IPS-NIHi11 (cell line): ENCODE measurements at places on chromosomes 11 and 22.

GRCh38 chr11:19842505-19842904 lies 129.9 kb downstream of the NAV2 start:
- DNase-seq: no peak

- peak; percentile 4 for DNase-seq
Measured at GRCh38 chr11:2462543-2462985, 17.8 kb downstream of the KCNQ1 start.

GRCh38 chr11:35182317-35182939 lies 43.5 kb downstream of the CD44 start:
- DNase-seq: no peak

DNA sequence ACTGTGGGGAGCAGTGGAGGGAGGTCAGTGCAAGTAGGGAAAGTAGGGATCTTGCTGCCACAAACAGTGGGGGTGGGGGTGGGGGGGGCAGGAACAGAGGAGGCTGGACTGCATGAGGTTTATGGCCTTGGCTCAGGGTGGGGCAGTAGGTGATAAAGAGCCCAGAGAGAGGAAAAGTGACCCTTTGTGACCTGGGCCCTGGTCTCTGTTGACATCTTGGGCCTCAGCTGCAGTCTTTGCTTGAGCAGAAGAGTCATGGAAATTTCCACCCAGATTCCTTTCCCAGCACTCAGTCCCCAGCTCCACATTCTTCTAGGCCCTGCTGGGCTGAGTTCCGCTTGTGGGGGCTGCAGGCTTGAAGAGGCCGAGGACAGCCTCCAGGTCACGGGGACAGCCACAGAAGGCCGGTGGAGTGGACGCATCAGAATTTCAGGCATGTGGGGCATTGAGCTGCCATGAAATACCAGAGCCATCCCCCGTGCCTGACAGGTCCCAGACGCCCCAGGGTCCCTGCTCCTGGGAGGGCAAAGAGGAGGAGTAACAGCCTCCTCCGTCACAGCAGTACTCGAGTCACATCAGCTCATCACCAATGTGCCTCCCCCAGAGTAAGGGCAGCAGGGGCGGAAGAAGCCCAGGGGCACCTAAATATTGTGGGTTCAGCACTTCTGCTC lies 9.7 kb upstream of the MALAT1 start:
- DNase-seq: no peak

DNA sequence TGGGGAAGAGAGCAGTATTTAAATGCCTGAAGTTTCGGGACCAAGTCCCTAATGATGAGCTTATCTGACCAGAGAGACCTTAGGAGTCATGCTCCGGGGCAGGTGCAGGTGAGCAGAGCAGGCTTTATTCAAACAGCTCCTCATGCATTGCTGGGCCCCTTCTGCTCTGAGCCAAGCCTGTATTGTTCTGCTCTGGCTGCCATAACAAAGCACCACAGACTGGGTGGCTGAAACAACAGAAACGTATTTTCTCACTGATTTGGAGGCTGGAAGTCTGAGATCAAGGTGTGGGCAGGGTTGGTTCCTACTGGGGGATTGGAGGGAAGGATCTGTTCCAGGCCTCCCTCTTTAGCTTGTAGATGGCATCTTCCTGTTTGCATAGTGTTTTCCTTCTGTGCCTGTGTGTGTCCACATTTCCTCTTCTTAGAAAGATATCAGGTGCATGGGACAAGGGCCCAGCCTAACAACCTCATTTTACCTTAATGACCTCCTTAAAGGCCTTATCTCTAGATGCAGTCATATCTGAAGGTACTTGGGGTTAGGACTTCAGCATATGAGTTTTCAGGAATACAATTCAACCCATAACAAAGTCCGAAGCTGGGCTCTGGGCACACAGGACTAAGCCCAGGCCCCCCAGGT lies 97.1 kb upstream of the PARVA start:
- no peak for DNase-seq

DNA sequence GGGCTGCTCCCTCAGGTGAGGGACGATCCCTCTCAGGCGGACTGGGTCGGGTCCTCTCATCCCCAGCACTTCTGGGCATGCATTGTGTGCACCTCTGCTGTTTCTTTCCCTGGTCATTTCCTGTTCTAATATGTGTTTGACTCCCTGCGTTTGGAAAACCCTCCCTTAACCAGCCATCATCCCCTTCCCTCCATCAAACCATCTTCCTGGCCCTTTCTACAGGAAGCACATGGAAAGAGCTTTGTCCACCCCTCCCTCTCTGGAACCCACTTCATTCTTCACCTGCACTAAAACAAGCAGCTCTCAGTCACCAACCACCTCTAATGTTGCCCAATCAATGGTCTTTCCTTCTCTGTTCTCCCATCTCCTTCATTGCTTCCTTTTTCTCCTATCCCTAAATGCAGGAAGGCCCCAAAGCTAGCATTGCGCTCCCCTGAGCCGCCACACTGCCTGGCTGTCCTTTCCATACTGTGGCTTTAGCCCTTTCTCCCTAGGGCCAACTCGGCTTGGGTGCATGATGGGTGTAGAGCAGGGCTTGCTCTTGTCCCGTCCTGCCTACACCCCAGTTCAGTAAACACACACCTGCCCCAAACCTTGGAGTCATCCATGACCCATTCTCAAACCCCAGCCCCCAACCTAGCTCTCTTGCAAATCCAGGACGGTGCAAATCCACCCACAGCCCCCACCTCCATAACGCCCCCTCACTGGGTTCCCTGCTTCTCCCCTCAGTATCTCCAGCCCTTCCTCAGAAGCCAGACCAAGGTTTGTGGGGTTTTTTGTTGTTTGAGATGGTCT lies 5.4 kb upstream of the GAS2L1 start:
- DNase-seq: no peak

DNA sequence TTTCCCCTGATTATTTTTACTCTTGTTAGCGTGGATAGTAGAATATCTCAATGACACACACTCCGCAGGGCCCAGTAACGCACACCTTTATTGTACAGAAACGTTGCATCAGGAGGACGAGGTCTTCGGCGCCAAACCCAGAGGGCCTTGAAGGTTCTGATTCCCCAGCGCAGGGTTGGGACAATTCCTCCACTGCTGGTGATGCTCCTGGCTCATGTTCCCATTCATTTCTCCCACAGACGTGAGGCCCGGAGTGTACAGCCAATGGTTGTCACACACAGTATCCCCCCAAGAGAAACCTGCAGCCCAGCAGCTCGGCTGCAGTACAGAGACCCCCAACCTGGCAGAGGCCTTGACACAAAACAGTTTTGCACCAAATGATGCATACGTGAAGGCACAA lies 6.1 kb upstream of the ANO1 start:
- no peak for DNase-seq

GRCh38 chr22:50528682-50529415 lies 963 bp downstream of the TYMP start:
- no peak for DNase-seq

DNA sequence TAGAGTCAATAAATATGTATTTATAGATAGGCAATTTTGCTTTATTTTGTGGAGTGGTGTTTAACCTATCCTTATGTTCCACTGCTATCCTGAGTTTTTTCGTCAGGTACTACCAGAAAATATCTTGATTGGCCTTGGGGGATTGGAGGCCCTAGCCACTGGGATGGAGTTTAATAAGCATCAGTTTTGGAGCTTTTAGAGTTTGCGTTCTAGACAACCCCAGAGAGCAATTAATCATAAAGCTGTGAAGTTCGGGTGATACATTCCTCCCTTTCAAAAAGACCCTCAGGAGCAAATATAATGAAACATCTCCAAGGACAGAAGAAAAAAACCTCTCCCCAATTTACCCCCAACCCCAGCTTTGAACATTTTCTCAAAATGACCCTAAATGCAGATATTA lies at the start of gene OR5A1:
TSS of gene OR5A1 (plus strand) at position 301 of the 400 bp plus-strand sequence. CDS start 6,700 bp downstream, outside the sequence.
- no peak for DNase-seq

GRCh38 chr22:46906326-46907045 lies 144.0 kb downstream of the TBC1D22A start:
- no peak for DNase-seq

GRCh38 chr11:58685973-58686722 lies 45.6 kb downstream of the GLYAT start:
- no peak for DNase-seq

DNA sequence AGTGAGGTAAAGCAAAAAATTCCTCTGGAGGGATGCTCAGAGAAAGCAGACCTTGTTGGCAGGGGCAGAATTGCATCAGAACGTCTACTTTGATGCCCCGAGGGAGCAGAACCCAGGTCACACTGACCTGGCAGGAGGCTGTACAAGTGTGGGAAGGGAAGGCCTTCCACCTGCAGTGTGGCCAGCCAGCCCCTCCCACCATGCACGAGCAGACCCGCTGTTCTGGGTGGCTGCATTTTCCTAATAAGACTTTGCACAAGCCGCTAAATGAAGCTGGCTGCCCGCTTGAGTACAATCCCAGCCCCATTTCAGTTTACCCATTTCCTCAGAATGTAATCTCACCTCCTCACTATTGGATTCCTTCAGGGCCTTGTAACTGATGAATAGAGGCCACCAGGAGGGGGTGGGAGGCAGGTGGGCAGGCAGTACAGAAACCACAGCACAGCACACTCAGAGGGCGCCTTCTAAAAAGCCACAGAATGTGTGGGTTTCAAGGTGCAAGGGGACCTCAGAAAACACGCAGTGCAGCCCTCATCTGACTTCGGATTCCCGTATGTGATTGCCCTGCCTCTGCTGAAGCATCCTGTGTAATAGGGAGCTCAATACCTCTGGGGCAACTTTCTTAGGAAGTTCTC lies 316.6 kb downstream of the OPCML start:
- no peak for DNase-seq

DNA sequence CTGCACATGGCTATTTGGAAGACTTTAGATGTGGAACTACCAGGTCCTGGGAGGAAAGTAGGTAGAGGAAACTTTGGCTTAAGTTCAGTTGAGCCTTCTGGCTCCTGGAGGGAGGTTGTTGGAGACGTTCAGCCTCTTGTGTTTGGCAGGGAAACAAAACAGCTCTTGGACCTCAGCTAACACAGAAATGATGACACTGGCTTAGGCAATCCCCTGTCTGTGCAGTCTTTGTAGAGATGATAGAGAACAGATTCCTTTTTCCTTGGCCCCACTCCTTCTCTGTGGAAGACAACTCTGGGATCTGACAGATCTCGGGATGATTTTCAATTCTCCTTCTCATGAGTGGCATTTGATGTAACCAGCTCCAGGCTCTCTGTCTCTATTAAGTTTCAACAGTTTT lies 428.5 kb downstream of the TMEM135 start:
- DNase-seq: no peak

GRCh38 chr11:85647078-85647477 lies 689 bp upstream of the TMEM126A start:
- DNase-seq: no peak

DNA sequence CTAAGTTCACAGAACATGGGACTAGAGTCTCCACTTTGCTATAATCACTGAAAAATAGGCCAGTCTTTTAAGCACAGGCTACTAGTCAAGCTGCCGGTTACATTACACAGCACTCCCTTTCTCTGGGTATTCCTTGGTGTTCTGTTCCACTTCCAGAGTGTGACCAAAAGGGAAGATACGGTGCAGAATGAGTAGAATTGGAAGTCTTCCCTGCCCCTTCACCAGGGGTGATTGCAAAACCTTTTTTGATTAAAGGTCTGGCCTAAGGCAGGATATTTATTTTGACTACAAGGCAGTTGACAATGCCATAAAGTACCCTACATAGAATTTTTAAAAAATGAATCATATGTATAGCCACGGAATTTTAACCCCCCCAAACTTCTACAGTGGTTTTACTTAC lies 59.6 kb upstream of the ADORA2A start:
- DNase-seq: no peak

- no peak for DNase-seq
Measured at GRCh38 chr11:30489511-30489910, 96.6 kb downstream of the MPPED2 start.

DNA sequence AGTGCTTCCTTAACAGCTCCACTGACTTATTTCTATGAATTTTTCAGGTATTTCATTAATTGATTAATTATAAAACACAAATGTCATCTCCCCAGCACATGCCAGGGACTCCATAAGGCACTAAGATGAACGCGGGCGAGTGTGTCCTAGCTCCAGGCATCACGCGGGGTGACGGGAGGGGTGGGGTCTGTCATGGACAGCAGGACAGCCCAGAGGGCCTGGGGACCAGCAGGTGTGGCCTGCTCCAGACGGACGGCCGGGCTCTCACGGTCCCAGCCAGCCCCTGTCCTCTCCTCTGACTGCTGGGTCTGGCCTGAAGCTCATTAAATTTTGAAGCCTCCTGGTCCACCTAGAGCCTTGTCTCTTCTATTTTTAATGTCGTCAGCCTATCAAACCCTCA lies 531.1 kb downstream of the BRD1 start:
- DNase-seq: no peak

DNA sequence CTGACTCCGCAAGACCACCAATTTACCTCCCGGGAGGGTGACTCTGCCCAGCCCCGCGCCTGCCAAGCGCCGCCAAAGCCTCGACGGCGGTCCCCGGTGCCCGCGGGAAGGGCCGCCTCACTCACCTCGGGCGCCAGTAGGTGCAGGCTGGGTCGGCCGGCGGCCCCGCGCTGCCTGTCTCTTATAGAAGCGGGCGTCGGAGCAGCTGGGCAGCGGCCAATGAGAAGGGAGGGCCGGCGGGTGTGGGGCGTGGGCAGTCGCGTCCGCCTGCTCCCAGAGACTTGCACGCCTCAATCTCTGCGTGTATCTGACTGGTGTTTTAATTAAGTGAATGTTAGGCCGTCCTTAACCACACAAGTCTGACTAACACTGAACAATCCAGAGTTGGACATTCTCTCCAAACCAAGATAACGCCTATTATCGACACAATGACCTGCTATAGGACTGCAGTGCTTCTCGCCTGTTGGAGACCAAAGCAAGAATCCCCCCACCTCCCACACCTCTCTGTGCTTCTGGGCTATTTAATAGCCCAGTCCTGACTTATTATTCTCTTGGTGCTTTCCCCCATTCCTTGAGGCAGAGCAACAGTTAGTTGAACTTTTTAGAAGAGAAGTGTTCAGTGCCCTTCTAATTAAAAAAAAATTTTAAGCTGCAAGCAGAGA lies at the start of gene TPH1:
TSS of gene TPH1 (minus strand) at position 154 of the 662 bp plus-strand sequence. CDS start 5,507 bp downstream, outside the sequence.
- peak; percentile 88 for DNase-seq

GRCh38 chr22:36745301-36745995 lies 30.5 kb downstream of the IFT27 start:
- DNase-seq: no peak

- no peak for DNase-seq
Measured at GRCh38 chr22:36324414-36324813, 63.4 kb downstream of the MYH9 start.

DNA sequence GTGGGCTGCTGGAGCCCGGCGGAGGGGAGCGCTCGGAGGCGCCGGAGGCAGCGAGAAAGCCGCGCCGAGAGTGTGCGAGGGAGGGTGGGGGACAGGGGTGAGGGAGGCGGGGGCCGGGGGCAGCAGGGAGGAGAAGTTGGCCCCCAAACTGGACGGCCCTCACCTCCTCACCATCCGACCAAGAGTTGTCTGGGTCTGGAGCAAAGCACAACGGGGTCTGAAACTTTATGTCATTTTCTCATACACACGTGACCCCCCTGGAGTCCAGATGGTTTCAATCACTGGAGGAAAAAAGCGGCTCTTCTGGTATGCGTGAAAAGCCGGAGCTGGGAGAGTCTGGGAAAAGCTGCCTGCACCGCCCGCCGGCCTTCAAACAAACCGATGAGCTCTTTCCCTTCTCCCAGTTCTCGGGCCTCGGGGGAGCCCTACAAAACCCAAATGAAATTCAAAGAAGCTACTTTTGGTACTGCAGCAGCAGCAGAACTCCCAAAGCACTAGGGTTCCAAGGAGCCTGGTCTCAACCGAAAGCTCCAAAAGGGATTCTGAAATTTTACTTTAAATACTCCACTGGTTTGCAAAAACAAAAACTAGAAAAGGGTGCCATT lies 39.7 kb upstream of the AKIP1 start:
- DNase-seq: peak; percentile 60

GRCh38 chr11:123695231-123695630 lies 40.8 kb upstream of the SCN3B start:
- DNase-seq: no peak

- no peak for DNase-seq
Measured at GRCh38 chr11:2797741-2798361, 87.7 kb downstream of the CDKN1C start.
